ENCODE measurements at places on chromosomes 7 and 10. TPM values are rescaled to one million over a fixed set of nuclear protein-coding genes. Genes with fewer than 3 reads are reported as not detected.

- peak; percentile 82 for DNase-seq
Observed at GRCh38 chr10:63166742-63167258, 33.7 kb downstream of the NRBF2 start.

DNA sequence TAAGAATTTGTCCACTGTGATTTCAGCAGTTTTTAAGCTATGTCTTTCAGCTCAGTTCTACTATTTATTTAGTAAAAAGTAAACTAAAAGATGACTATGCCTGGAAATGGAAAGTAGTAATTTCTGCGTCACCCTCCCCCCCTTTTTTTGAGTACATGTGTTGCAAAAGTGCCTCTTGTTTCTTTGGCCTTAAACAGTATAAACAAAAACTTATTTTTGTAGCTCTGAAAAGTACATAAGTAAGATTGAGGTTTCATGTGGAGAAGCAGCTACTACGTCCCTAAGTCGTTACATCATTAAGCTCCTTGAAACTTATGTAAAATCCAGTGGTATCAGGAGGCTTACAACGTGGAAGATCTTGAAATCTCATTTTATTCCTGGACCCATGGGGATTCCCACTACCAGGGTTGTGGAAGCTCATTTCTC is 46.3 kb upstream of the HBP1 start:
- DNase-seq: no peak

- no peak for DNase-seq
Observed at GRCh38 chr10:79284158-79284871, 63.0 kb upstream of the PPIF start.

GRCh38 chr10:1608851-1609647 is 128.3 kb downstream of the ADARB2 start:
- no peak for DNase-seq

DNA sequence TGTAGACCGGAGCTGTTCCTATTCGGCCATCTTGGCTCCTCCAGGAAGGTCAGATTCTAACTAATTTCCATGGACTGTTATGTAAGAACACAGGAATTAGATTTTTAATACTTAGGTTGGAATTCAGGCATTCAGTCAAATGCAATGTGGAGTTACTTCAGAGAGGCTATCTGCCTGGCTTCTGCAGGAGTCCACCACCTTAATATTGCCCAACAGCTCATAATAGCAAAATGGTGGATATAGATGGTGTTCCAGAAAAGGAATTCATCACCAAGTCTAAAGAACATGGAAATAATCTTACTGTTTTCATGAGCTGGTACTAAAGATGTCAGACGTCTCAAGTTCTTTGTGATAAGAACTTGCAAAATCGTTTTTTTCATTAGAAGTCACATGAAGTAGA is 39.5 kb downstream of the CRHR2 start:
- DNase-seq: no peak

DNA sequence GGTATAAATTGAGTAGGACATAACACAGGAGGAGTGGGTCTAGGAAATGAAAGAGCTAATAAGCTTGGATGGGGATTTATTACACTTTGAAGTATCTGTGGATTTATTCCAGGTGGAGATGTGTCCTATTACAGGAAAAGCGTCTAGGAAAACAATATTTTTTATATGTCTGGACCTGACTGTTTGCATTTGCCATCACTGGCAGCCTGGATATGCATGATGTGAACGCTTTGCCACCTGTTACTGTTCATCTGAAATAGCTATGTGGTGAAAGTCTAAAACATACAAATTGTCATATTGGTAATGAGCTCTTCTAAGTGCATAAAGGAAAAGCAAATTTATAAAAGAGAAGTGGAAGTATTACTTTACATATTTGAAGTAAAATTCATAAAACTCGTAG is 31.6 kb upstream of the AGMO start:
- DNase-seq: no peak

DNA sequence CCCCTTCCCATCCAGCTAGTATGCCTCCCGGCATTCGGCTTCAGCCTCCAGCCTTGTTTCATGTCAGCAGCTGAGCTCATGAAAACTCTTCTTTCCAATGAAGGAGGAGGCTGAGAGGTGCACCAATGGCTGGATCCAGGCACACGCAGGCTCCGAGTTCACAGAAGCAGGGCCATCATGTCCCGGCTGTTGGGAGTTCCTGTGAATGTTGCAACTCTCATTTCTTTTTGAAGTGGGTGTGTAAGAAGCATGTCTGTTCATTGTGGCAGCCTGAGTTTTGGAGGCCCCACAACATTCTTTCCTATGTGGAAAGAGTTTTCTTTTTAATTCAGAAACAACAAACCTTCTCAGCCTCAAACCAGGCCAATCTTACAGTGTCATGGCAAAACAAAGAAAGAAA is 89.7 kb downstream of the PTPRE start:
- no peak for DNase-seq

DNA sequence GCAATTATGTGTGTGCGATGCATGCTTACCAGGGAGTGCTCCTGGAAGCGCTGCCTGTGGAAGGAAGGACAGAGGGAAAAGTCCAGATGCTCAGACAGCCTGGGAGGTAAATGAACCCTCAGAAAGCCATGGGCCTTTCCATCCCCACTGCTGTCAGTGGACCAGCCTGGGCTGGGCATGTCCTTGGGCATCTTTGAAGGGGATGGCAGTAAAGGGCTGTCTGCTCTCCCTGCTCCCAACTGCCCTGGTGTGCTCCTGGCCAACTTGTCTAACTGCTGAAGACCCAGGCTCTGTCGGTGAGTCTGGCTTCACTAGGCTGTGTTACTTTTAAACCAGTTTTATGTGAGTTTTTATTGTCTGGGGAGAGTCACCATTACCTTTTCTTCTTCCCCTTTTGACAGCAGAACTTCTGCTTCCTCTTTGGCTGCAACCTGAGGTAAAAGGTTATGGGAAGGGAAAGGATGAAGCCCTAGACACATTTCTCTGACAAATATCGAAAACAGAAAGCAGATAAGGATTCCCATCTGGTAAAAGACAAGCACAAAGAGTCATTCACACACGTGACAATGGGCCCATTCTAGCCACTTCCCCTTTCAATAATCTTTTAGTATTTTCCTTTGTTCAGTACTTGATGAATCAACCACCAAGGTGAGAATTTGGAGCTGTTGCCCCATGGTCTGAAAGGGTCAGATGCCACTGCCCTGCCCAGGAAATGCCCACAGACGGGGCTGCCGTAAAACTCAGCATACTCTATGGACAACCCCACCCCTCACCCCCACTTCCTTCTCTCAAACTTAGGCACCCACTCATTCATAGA is 27.6 kb upstream of the PIK3AP1 start:
- peak; percentile 67 for DNase-seq

- DNase-seq: peak; percentile 57
Observed at GRCh38 chr7:105006367-105007136, 7.5 kb upstream of the KMT2E start.

DNA sequence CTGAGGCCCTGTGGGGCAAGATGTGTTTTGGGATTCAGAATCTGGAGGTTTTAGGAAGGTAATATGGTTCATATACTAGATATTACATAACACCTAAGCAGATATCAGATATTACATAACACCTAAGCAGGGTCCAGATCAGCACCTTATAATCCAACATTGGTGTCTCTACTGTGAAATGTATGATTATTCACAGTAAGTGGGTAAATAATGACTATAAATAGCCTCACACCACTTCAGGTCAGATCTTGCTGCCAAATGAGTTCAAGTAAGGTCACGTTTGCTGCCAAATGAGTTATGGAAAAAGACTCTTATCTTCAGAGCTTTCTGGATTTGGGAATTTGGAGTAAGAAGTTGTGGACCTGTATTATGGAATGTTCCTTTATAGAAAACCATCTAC is 14.6 kb downstream of the ADRB1 start:
- no peak for DNase-seq

- DNase-seq: peak; percentile 34
Observed at GRCh38 chr10:43728425-43728824, 79.7 kb upstream of the ZNF32 start.

GRCh38 chr7:1210321-1210978 is 22.2 kb upstream of the UNCX start:
- no peak for DNase-seq

- peak; percentile 87 for DNase-seq
Observed at GRCh38 chr10:128062881-128063563, 63.2 kb downstream of the MKI67 start.

DNA sequence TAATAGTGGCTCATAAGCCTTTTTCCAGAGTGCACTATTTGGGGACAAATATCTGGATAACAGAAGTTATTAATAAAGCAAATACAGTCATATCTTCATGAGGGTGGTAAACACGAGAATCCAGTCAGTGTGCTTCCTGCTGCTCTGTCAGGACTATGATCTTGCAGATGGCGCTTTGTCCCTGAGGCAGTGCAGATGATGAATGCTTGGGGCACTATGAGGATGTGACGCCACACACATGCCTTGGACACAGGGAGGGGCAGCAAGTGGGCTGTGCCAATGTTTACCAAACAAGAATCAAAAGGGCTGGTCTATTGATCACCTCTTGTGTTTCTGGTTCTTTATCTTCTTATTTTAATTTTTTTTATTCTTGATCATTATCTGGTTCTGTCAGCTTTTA is 79.8 kb downstream of the GAD2 start:
- no peak for DNase-seq

- DNase-seq: no peak
Observed at GRCh38 chr10:5956146-5956936, 21.0 kb downstream of the IL15RA start.

GRCh38 chr7:31873816-31874597 is 187.0 kb downstream of the PPP1R17 start:
- no peak for DNase-seq

GRCh38 chr10:77267703-77268675 is 369.6 kb downstream of the KCNMA1 start:
- DNase-seq: no peak

- DNase-seq: no peak
Observed at GRCh38 chr7:30155481-30155880, 20.7 kb downstream of the MTURN start.

- DNase-seq: no peak
Observed at GRCh38 chr7:142334236-142334635, 76.4 kb upstream of the PRSS58 start.

GRCh38 chr7:37663693-37664092 is 19.9 kb upstream of the GPR141 start:
- DNase-seq: no peak

- peak; percentile 62 for DNase-seq
Observed at GRCh38 chr10:4141471-4141870, 356.5 kb upstream of the KLF6 start.

- DNase-seq: no peak
Observed at GRCh38 chr10:125161707-125162119, 1.4 kb upstream of the CTBP2 start.

DNA sequence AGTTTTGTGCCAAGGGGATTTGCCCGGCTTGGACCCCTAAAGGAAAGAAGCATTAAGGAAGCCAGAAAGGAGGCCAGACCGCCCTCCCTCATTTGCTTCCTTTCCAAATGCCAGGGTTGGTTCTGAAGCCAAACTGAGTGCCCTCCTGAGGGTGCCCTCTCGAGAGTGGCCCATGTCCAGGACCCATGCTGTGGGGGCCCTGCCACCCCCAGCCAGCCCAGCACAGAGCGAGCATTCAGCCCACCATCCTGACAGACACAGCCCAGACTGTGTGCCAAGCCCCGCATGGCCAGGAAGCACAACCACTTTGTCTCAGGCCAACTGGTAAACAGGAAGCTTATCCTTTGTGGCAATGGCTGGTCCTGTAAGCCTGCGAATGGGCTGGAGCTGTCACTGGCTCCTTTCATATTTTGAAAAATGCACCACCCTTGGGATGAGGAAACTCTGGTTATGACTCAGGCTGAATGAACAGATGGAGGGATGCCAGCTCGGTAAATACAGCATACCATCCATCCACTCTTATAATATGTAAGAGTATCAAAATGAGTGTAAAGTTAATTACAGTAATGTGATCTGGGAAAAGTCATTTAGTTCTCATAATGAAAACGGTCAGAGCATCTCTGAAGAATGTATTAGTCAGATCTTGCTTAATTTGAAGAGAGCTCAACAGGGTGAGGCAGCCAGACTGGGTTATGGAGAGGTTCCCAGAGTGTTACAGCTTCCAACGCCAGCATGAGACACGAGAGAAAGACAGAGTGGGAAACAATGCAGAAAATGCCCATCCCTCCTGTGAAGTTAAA is 65.0 kb downstream of the STK17A start:
- DNase-seq: peak; percentile 81

DNA sequence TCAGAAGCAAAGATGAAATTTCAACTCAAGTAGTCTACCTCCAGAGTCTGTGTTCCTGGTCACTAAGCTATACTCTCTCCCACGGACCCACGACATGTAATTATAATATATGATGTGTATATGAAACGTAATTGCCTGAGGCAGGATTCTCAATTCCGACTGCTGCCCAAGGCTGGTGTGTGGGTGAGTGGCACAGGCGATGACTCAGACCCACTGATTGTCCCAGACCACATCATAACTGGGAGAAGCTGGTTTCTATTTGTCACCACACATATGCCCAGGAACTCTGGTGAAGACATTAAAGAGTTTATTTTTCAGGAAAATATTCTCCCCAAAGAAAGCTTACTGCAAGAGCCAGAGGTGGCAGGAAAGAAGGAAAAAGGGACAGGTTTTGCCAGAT is 219.3 kb downstream of the JAZF1 start:
- DNase-seq: no peak

- DNase-seq: no peak
Observed at GRCh38 chr10:83373671-83374070, 765.6 kb upstream of the GHITM start.

- DNase-seq: no peak
Observed at GRCh38 chr10:44788147-44789129, 122.7 kb upstream of the TMEM72 start.

DNA sequence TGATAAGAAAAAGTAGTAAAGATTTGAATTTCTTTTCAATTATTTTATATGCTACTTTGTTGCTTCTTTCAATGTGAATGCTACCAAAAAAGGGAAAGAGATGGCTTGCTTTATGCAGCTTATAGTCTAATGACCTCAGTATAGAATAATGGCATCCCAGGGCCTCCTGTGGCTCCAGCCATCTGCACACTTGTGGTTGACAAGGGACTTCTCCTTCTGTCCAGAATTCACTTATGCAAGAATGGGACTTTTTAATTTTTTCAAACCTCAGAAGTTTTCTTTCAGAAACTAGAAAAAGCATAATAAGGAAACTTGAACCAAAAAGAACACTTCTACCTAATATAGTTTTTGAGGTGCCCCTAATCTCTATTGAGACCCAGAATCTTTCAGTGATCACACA is 310.9 kb downstream of the CTNNA3 start:
- no peak for DNase-seq

SLC26A3 gene
- total RNA-seq: not detected

FFAR4 gene
- total RNA-seq: not detected

HTRA1 gene
- not detected for total RNA-seq

LIPN gene
- not detected for total RNA-seq

CUEDC2 gene
- 67.6 TPM for total RNA-seq

SPAM1 gene
- not detected for total RNA-seq

MMD2 gene
- not detected for total RNA-seq

IRF5 gene
- 16.2 TPM for total RNA-seq

SEMA3C gene
- total RNA-seq: not detected

BAIAP2L1 gene
- 1.3 TPM for total RNA-seq

FAM20C gene
- 0.88 TPM for total RNA-seq

KNDC1 gene
- 0.21 TPM for total RNA-seq

FAM25G gene
- not detected for total RNA-seq

Data from activated CD4-positive, alpha-beta T cell treated with anti-CD3 and anti-CD28 coated beads, Interleukin-2, amount 10 ng/mL, durations not matched to agents 24 days and 14 days (primary cell).